ENCODE measurements at places on chromosomes 2 and 18.

- peaks cover 12% of the 10 kb centered on the region for H3K4me1 ChIP-seq
- no peaks in the 10 kb centered on the region for H3K27me3 ChIP-seq
- 0 out of 3 replicates have a peak overlapping the region, but pooled peaks have one; percentile 15 for H3K4me3 ChIP-seq
- DNase-seq = peak; percentile 77
- H3K27ac ChIP-seq = no peak overlapping the region
Observed at GRCh38 chr18:55768255-55768654, 180.3 kb upstream of the TCF4 start.

DNA sequence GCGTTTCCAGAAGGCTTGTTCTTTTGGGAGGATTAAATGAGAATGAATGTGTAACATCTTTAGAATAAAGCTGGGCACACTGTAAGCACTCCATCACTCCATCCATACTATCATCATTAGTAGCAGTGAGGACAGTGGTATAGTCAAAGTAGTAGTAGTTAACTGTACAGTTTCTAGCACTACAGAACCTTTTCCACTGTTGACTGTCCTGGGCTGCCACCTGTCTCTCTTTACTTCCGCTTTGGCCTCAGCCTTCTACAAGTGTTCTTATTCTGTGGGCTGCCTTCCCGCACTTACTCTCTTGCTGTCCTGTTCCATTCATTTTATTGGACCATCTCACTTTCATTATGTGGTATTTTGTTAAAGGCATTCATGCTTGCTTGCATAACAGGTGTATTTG, 3.3 kb downstream of the SLC9A2 start:
- H3K36me3 ChIP-seq = no peaks in the 10 kb centered on the region
- no peak for DNase-seq

GRCh38 chr2:231699006-231699405, 9.3 kb upstream of the PTMA start:
- no peak overlapping the region for H3K27ac ChIP-seq
- H3K36me3 ChIP-seq = no peaks in the 10 kb centered on the region
- H3K4me1 ChIP-seq = no peaks in the 10 kb centered on the region

- no peak overlapping the region for H3K27ac ChIP-seq
- no peaks in the 10 kb centered on the region for H3K4me1 ChIP-seq
- peaks cover 6% of the 10 kb centered on the region for H3K36me3 ChIP-seq
- H3K4me3 ChIP-seq = no peak overlapping the region
Observed at GRCh38 chr2:24515831-24516230, 24.8 kb downstream of the NCOA1 start.

GRCh38 chr2:172740856-172741255, 5.2 kb downstream of the RAPGEF4 start:
- H3K4me3 ChIP-seq = no peak overlapping the region
- H3K27me3 ChIP-seq = peaks cover 5% of the 10 kb centered on the region
- H3K36me3 ChIP-seq = peaks cover 2% of the 10 kb centered on the region
- DNase-seq = no peak

- H3K27me3 ChIP-seq = no peaks in the 10 kb centered on the region
- 0 out of 2 replicates have a peak, but pooled peaks cover 3% of the 10 kb centered on the region for H3K4me1 ChIP-seq
- DNase-seq = no peak
- H3K27ac ChIP-seq = peak overlapping the region; percentile 16
- H3K36me3 ChIP-seq = no peaks in the 10 kb centered on the region
- peak overlapping the region; percentile 14 for H3K4me3 ChIP-seq
Observed at GRCh38 chr2:5125017-5125730, 567.0 kb upstream of the SOX11 start.
